ENCODE measurements at places on chromosomes 2 and 18.

DNA sequence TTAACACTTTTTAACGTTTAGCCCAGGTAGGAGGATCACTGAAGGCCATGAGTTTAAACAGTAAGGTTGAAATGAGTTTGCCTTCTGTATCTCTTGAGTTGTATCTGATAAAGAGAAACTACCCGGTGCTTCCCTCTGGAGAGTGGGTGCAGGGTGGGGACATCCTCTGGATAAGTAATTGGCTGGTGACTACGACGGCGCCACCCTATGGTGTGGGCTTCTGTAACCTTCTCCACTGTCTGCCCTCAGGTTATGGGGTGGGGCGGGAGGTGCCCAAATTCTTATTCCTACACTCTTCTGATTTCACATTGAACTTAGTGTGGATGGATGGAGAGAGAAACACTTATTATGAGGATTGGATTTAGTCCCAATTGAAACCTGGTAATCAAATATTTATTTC, 68.8 kb downstream of the LDLRAD4 start:
- no peak for DNase-seq

DNA sequence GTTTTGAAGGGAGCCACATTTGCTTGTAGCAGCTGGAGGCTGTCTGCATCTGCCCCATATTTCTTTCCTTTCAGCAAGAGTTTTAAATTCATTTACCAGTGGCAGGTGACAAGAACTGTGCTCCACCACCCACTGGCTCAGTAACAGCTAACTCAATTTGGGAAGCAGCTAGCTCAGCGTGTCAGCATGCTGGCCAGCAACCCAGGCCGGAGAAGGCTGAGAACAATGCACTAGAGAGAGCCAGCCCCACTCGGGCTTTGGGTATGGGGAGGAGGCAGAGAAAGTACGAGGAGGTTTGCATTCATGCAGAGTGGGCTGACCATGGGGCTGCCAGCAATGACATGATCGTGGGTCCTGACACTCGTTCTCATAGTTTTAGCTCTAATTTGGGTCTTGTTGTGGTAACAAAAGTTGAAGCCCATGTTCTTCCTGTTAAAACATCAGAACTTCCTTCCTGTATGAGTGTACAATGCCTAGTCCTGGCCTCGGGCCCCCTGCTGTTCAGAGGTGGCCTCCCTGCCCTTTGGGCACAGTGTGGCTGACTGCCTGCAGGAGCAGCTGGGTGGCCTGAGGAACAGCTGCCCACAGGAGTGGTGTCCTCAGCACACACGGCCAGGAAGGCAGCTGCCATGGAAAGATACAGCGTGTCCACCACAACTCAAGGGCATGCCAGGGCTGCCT, 23.0 kb downstream of the CDC42EP3 start:
- DNase-seq: no peak

- no peak for DNase-seq
Measured at GRCh38 chr2:20157193-20157891, 67.6 kb downstream of the SDC1 start.

- DNase-seq: no peak
Measured at GRCh38 chr2:120307482-120307881, 38.5 kb upstream of the INHBB start.

GRCh38 chr2:36658277-36658748, 38.2 kb upstream of the VIT start:
- no peak for DNase-seq

- DNase-seq: no peak
Measured at GRCh38 chr18:63315131-63315662, 4.4 kb downstream of the BCL2 start.

DNA sequence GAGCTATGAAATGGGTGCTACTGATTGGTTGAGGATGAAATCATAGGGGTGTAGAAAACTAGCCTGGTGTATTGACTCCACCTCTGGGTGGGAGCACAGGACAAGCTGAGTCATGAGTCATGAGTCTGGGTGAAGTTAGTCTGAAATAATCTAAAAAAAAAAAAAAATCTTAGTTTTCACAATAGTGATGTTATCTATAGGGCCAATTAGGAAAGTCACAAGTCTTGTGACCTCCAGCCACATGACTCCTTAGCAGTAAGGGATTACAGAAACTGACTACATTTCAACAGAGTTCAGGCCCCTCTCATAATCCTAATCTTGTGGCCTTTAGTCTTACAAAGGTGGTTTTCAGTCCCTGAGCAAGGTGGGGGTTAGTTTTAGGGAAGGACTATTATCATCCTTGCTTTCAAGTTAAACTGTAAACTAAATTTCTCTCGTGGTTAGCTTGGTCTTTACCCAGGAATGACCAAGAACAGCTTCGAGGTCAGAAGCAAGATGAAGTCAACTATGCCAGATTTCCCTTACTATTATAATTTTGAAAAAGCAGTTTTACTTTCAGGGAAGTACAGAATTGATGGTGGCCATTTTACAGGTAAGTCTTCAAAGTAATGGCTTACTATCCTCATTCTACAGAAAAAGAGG, 338.0 kb upstream of the GYPC start:
- DNase-seq: no peak

DNA sequence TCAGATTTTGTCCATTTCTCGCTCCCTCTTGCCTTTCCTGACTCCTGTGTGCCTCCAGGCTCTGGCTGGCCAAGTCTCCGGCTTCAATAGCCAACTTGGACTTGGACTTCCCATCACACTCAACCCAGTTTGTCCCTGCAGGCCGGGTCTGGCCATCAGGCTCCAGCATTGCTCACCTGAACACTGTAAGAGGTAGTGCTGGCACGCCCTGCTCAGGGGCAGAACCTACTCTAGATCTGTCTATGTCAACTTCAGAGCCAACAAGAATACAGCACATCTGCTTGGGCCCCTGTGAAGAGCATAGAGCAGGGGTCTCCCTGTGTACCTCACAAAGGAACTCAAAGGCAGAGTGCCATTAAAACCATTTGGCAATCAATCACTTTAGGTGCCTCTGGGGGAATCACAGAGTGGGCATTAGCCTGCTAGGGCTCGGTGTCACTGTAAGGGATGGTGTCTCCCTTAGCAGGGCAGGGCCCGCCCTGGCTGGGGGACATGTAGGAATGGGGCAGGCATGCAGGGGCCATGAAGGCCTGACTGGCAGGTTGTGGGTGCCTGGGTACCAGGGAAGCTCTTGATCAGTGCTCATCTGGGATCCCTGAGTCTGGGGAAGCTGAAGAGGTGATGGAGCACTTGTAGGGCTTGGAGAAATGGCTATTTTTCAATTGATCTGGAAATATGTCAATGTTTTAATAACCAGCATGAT, 325.9 kb downstream of the CLIP4 start:
- no peak for DNase-seq

DNA sequence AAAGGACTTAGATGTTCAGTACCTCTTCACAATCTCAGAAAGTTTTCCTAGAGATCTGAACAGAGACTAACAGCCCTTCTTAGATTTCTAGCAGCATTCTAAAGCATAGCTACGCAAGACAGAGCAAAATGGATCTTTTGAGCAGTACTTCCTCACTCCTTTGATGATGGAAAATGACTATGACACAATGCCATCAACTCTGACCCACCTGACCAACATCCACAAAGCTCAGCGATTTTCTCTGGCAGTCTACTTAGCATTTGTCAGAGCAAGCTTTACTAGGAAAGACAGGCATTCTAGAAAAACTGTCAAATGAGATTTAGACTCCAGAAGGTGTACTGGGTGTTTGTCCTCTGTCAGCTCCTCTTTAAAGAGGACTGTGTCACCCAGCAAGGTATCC, 180.9 kb upstream of the ACVR2A start:
- DNase-seq: no peak

DNA sequence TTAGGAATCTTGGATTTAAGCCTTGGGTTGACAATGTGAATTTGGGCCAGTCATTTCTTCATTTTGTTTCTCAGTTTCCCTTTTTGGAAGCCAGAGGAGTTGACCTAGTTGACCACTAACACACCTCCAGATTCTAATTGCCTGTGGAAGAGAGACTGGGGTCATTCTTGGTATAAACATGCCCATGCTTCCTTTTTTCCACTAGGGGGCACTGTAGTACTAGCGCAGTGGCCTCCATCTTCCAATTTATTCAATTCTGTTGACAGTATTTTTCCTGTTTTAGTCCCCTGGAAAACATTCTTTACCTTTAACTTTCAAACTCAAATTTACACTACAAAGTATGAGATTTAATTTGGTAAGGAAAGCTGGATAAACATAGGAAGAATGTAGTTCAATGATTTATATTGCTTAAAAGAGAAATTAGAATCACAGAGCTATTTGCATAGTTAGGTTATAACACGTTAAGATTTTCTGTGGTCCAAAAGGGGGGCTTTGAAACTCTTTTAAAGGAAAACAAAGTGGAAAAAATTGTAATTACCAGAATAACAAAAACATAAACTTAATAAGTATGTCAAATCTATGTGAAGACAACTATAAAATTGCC, 57.5 kb upstream of the AGPS start:
- no peak for DNase-seq

- DNase-seq: no peak
Measured at GRCh38 chr2:14064346-14064745, 568.2 kb upstream of the LRATD1 start.

DNA sequence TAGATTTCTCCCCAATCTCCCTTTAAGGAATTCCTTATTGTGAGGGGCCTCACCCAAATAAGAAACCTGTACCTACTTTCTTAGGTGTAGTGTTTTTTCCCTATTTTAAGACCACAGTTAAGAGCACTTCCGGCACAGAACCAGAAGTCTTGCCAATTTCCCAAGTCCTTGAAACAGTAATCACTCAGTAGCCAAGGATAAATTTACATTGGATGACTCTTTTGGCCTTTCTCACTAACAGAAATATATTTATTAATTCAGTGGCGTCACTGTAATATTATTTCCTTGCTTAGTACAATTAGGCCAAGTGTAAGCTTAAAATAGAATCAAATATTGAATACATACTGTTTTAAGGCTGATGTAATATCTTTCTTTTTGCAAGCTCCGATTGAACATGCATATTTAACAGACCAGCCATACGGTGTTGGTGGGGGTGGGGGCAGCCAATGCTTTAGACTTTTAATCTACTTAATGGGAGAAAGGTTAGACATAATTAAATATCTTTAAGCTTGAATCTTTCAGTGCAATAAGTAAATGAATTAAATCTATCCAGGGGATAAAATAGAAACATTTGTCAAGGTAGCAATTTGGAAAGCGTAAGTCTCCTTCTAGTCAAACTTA, 50.8 kb upstream of the ITGA6 start:
- DNase-seq: no peak

DNA sequence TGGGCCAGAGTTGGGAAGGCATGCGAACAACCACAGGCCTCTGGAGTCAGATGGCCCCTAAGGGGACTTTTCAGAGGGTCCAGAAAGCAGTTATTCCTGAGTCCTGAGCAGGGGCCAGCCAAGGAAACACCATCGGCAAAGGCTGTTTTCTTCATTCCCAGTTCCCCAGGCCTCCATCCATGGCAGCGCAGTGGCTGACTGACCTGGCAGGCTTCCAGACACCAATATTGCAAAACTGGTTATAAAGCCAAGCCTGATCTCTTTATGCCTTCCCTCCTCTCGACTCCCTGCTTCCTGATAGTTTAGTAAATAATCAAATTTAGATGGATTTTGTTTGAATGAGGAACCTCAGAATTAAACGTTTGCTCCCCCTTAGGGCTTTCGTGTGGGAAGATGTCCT, 133.4 kb upstream of the ITGA6 start:
- DNase-seq: no peak

- no peak for DNase-seq
Measured at GRCh38 chr2:200032895-200033294, 77.5 kb downstream of the MAIP1 start.

DNA sequence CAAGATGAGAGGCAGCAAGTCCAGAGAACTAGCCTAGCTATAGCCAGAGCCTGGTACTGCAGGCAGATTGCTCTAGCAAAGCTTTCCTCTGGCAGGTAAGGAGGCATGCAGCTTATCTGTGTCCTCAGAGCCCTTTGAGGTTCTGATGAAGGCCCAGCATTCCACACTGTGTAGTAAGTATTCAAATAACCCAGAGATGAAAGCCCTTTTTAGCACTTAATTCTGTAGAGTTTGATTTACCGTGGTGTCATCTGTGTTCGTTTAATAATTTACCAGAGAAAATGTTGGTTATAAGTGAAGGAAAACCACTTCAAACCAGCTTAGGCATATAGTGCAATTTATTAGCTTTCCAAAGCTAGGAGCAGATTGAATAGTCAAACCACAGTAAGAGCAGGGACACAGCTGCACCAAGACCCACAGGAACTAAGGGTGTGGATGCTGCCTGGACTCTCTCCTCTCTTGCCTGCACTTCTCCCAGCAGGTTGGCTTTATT, 226.6 kb downstream of the BABAM2 start:
- DNase-seq: no peak

DNA sequence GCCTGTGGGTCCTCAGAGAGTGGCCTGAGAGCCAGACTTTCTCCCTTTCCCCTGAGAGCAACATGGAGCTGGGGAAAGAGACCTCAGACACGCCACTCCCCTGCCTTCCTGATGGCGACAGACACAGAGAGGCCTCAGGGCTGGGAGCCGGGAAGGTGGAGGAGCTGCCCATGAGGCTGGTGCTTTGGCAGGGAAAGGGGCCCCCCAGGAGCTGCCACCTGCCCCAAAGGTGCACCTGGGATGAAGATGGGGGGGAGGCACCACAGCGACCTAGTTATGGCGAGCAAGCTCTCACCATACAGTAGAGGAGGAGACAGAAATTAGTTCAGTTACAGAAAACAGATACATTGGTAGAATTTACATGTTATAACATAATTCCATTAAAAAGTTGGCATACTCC, 80.7 kb upstream of the PXDN start:
- DNase-seq: no peak

DNA sequence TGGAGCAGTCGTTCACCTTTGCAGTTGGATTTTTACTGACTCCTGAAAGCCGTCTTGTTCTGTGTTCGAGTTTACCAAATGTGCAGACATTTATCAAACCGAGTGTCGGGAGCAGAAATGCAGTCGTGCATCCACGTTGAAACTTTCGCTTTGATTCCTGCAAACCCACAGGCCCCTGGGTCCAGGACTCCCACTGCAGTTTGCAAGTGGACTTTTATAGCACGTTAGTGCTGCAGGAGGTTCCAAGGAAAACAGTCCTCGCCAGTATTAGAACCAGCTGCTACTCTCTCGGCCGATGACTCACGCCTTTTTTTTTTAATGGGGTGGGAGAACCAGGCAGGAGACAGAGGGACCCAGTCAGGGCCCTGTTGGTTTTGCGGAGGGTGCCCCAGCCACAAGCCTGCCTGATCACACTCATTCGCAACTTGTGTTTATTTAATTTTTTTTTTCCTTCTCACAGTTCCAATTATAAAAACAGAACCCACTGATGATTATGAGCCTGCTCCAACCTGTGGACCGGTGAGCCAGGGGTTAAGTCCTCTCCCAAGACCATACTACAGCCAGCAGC, 90.1 kb downstream of the NFATC1 start:
- DNase-seq: no peak

GRCh38 chr2:160614391-160614790, 120.8 kb upstream of the RBMS1 start:
- no peak for DNase-seq

GRCh38 chr18:408367-408766, 92.1 kb downstream of the COLEC12 start:
- no peak for DNase-seq

Data from cerebellar nuclear complex (tissue), 1 donor.